ENCODE measurements at places on chromosomes 3 and 15.

DNA sequence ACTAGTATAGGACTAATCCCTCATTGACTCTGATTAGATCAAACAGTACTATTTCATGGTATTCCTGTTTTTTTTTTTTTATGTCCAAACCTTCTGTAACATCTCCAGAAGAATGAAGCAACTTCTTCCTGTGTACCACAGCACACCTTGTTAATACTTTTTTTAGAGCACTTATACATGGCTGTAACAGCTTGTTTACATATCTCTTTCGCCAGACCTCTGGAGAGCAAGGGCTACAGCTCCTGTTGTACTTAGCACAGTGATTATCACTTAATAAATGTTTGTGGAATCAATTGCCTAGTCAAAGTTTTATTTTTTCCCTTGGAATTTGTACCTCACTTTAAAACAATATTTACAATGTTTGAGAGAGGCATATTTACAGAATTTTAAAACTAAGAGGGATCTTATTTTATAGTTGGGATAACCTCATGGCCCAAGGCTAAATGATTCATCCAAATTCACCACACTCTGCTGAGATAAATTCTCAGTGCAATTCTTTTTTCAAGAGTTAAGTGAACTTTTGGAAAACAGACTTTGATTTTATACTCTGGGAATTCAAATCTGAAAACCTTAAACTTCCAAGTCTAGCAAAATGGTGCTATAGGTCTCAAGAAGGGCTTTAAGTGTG, 9.2 kb upstream of the GATM start:
- DNase-seq: no peak

DNA sequence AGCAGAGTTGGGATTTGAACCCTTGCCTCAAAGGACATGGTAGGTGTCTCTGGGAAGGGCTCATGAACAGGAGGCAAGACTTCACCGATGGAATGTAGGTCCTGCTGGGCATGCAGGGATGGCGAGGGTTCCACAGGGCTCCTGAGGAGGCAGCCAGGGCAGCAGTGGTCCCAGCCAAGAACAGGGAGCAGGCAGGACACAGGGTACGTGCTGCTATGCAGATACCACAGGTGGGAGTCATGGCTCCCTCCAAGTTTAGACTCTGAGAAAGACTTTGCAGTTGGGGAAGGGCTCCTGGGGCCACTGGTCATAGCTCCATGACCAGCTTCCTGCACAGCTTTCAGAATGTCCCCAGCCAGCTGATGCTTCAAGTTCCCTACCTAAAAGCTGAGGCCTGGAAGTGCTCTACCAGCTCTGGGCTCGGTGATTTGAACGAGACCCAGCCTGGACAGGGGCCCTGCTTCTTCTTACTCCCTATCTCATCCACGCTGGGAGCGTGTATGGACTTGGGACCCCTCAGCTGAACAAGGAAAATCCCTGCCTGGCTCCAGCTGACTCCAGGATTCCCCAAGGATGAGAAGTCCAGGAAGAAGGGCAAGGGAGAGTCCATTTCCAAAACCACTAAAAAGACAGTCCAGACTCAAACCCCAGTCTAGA, 747 bp downstream of the MYL3 start:
- DNase-seq: no peak

GRCh38 chr15:74206801-74207281, 4.3 kb upstream of the STRA6 start:
- DNase-seq: no peak

DNA sequence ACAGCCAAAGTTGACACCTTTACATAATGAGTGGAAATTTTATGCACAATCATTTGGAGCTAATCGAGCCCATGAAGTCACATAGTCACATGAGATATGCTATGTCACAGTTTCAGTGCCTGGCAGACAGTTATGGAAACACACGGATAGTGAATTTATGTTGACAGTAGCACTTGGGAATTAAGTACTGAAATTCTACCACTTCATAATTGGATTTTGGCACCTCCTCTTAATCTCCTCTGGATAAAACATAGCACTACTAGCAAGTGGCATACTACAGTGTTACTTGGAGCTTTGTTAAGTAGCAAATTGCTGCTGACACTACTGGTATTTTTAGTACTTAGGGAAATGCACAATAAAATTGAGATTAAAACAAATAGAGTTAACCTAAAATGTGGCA, 1679.4 kb downstream of the OTOL1 start:
- no peak for DNase-seq

GRCh38 chr3:155870945-155871745, 695 bp downstream of the GMPS start:
- peak; percentile 17 for DNase-seq

DNA sequence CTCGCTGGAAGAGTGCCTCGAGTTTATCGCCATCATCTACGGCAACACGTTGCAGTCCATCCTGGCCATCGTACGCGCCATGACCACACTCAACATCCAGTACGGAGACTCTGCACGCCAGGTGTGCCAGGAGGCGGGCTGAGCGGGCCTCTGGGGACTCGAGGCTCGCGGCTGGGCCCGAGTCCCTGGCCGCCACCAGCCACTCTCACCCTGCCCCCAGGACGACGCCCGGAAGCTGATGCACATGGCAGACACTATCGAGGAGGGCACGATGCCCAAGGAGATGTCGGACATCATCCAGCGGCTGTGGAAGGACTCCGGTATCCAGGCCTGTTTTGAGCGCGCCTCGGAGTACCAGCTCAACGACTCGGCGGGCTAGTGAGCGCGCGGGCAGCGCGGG, 1.9 kb downstream of the GNAT1 start:
- DNase-seq: no peak

DNA sequence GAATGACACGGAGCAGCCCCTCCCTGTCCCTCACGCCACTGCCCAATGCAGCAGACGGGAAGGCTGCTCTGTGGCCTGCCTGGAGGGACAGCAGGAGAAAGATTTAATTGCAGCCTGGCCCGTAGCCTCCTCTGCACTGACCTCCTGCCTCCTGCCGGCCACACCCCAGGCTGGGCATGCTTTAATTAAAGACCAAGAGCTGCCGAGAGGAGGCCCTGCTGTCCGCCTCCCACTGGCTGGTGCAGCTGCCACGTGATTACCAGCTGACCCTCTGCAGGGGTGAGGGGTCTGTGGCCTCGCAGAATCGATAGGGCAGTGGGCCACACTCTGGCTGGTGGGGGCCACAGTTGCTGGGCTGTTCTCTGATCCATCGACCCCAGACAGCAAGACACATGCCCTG, 100.2 kb upstream of the PRR23E start:
- DNase-seq: no peak

- DNase-seq: no peak
Observed at GRCh38 chr15:62109982-62110851, 43.4 kb downstream of the C2CD4A start.

GRCh38 chr15:68819495-68820294, 1.0 kb downstream of the ANP32A start:
- no peak for DNase-seq

DNA sequence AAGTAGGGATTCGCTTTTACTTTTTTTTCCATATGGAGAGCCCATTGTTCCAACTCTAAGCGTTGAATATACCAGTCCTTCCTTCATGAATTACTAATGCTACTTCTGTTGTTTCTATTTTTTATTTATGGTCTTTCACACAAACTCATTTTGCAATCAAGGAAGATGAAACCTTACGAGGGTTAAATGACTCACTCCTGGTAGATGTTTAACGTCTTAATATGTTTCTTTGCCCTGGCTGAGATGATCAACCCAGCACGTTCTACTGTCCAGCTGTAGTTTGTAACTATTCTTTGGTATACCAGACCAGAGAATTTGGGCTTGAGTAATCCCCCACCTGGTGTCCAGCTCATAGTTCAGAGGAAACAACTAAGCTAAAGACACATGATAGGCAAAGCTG, 23.1 kb downstream of the CDCP1 start:
- DNase-seq: no peak

- DNase-seq: no peak
Observed at GRCh38 chr3:156635034-156635433, 39.4 kb upstream of the TIPARP start.

DNA sequence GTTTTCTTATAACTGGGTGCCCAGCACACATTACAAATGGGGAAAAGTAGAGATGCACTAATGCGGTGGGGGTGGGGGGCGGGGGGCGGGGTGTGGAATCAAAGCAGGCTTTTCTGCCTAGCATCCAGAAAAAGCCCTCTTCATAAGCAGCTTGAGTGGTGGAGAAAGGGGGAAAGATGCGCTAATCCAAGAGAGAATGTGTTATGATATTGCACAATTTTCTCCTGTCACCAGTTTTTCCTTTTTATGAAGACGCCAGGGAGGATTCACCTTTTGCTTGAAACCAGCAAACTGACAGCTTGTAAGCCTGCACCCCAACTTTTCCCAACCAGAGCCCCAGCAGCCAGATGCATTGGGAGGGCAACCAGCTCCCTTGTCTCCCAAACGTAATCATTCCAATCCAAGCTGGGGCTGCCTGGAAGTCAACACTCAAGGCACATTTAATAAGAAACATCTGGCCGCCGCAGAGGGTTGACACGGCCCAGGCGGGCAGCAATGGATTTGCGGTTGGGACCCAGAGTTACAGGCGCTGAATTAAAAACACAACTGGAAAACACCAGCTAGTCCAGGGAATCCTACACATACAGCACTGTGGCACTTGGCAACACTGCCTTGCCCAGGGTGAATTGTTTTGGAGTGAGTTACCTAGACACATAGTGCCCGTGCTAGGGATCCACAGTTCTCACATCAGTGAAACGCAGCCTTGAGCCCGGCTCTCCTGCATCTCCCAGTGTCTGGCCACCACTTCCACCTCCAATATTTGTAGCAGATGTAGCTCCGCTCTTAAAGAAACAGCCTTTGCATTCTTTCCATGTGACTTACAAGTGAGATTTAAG, 218.5 kb upstream of the PRICKLE2 start:
- DNase-seq: no peak

DNA sequence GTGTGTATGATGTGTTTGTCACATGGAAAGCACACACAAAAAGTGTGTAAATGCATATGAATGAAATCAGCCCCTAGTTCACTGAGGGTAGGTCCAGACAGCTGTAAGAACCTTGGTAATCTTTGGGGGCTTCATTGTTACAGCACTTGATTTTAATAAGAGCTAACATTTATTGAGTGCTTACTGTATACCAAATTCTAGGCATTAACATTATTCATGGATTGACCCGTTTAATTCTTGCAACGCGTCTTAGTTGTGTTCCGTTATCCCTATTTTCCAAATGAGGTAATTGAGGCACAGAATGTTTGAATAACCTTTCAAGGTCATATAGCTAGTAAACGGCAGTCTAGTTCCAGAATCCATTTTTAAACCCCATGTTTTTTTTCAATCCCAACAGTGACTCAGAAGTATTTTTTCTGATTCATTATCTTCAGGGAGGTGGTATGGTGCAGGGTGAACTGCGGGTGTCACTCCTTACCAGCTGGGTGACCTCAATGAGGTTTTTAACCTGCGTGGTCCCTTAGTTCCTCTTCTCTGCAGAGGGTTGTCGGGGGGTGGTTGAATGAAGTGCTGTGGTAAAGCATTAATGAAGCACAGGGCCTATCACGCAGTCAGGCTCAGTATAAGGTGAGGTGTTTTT, 14.2 kb downstream of the RAB8B start:
- peak; percentile 16 for DNase-seq

DNA sequence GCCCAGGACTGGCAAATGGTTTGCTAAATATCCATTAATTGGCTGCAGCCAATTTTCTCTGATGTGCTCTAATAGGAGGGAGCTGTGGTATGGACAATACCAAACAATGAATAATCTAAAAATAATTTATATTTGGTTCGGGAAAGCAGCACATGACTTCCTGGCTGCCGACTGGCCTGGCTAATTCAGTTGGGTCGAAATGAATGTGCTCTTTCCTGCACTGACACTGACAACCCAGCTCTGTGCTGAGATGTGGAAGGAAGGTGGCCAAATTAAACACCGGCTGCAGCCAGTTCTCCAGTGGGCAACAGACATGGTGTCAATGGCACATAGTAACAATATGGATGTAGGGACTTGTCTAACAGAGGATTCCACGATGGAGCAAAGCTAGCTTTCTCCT, 21.1 kb upstream of the COLQ start:
- DNase-seq: no peak

- no peak for DNase-seq
Observed at GRCh38 chr3:43907508-43907858, 216.7 kb downstream of the ABHD5 start.

DNA sequence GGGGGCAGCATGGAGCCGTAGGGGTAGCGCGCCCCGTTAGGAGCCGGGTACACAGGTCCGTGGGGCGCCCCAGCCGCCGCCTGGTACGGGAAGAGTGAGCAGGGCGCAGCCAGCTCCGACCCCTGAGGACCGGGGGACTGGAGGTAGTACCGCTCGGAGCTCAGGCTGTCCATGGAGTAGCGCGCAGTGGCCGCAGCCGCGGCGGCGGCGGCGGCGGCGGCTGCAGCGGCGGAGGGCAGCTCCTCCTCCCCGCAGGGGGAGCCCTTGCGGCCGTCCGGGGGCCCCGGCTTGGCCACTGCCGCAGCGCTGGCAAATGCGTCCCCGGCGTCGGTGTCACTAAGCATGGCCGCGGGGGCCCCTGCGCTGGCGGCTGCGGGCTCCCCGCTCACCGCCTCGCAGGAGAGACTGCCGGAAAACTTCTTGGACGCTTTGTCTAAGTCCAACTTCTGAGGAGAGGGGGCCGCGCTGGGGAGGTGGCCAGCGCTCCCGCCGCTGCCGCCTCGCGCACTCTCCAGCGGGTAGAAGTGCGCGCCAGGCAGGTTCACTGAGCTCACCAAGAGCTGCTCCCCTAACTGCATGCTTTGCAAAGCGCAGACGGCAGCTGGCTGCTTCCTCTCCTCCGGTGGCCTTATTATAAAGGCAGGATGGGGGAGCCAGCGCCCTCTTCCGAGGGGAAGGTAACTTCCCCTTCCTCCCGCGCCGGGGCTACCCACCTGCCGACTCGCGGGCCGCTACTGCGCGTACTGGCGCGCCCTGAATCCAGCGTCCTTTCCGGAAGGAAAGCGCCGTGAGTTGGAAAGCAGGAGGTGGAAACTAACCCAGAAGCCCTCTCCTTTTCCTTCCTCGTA, at the start of gene EOMES:
Gene EOMES (minus strand): TSS at position 607 of the 848 bp plus-strand sequence. CDS start 29 bp downstream, at position 578.
- DNase-seq: peak; percentile 59

DNA sequence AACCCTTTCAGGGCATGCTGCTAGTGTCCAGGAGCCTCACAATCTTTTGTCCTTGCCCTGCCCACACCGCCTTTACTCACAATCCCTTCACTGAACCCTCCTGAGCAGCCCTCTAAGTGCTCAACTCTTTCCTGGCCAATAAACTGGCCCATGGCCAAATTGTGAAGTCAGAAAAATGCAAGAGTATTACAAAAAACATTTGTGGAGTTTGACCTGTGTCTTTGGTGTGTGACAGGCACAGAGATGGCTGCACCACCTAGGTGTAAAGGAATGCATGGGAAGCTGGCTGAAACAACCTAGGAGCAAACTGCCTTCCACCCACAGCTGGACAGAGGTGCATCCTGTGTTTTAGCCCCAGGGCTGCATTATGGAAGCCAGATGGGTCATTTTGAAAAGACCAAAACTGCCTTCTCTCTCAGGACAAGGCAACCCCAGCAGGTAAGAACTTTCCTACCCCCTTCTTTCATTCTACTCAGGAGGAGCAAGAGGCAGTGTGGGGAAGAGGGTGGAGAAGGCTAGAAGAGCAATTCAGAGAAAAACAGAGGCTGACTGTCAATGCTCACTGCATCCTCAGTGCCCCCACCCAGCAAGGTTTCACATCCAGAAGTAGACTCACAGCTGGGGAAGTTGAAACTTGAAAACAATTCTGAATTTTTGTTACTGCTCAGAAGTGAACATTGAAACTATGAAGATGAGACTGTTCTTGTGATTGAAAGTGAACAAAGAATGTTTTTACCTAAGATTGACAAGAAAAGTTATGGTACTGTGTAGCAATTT, 78.6 kb downstream of the TRIM42 start:
- DNase-seq: no peak

GRCh38 chr3:180036671-180037455, at the start of gene PEX5L:
Gene PEX5L (minus strand): TSS chr3:180036937. CDS start chr3:180036599, 338 bp downstream.
- DNase-seq: no peak

Measured in stimulated activated naive CD4-positive, alpha-beta T cell (primary cell).